ENCODE measurements at places on chromosomes 5 and 9.
A peak's percentile ranks its signal among the peaks of the same experiment; 100 is the strongest.

DNA sequence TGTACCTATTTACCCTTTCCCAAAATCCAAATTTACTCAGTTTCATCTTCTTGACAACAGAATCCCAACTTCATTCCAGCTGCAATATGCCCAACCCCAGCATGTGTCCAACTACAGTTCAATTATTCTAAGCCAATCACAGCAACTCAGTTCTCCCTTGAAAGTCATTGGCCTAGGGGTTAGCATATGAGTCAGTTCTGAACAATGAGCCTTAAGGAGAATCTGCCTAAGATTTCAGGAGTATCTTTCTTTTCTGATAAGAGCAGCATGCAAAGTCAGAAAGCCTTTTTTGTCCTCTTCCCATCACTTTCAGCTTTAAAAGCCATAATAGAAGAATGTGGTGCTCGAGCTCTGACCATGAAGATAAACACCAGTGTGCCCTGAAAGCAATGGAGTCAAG, 44.4 kb upstream of the RASGRF2 start:
- DNase-seq = no peak

DNA sequence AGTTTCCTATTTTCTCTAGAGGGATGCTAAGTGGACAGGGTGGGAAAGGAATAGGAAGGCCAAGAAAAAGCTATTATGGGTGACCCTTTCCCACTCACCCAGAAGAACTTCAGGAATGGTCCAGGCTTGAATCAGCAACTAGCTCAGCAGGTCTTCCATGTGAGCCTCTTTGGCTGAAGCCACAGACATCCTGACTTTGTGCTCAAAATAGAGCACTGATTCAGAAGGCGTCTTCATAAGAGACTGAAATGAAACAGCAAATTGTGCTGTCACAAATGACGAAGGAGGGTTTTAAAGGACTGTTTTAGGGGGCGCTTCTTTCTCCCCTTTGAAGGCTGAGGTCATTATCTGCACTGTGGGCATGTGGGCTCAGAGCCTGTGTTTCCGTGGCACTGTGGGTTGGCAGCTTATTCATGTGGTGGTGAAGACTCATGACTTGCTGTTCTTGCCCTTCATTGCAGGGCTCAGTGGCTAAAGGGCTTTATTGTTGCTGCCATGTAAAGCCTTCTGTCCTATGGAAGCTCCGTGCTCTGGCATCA, 65.8 kb upstream of the NFIL3 start:
- no peak for DNase-seq

- no peak for DNase-seq
Measured at GRCh38 chr5:56610093-56610698, 205.2 kb upstream of the MAP3K1 start.

GRCh38 chr5:17189381-17190036, 27.9 kb upstream of the BASP1 start:
- peak; percentile 22 for DNase-seq

DNA sequence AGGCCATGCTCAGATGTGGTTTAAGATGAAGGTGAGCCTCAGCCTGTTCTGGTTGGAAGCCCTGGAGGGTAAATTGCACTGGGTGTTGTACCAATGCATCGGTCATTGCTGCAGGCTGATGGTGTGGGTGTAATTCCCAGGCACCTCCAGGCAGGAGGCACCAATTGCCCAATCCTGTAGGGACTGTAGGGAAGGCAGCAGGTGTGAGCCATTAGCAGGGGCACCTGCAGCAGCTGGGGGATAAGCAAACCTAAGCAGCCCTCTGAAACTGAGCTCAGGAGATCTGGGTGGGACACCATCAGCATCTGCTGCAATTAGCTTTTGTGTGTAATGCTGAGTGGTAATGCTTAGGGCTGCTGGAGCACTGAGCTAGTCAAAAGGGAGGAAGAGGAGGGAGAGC, 190.1 kb upstream of the TBC1D2 start:
- no peak for DNase-seq

DNA sequence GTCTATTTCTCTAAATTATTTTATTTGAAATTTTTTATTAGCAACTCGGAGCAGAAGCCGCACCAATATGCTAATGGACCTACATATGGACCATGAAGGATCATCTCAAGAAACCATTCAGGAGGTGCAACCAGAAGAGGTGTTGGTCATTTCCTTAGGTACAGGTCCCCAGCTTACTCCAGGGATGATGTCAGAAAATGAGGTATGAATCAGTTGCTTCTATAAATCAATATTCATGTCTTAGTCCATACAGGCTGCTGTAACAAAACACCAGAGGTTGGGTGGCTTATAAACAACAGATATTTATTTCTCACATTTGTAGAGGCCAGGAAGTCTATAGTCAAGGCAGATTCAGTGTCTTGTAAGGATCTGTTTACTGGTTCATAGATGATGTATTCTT, 50.8 kb downstream of the GAPVD1 start:
- DNase-seq = no peak

DNA sequence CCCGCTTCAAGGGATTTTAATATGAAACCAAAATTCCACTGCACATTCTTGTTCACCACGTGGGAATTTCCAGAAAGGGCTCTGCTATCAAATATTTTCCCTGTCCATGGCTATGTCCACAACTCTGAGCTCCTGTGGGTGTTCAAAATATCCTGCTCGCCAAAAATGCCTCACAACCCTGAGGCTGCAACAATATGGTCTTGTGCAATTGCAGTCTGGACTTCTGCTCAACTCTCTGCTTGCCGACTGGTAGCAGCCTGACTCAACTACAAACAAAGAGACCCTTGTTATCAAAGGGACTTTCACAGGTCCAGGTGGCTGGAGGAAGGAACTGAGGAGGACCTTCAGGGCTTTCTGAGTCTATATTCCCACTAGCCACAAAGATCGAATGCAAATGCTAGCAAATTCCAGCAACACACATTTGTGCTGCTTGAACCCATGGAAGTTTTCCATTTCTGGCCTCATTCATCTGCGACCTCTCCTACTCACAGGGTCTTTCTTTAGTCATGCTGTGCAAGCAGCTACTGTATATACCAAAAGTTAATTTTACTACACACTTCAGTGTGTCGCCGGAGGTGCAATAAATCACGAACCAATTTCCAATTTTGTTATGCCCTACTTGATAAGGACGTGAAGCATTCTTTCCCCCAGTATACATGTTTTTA, 169.2 kb upstream of the SLC30A5 start:
- no peak for DNase-seq

DNA sequence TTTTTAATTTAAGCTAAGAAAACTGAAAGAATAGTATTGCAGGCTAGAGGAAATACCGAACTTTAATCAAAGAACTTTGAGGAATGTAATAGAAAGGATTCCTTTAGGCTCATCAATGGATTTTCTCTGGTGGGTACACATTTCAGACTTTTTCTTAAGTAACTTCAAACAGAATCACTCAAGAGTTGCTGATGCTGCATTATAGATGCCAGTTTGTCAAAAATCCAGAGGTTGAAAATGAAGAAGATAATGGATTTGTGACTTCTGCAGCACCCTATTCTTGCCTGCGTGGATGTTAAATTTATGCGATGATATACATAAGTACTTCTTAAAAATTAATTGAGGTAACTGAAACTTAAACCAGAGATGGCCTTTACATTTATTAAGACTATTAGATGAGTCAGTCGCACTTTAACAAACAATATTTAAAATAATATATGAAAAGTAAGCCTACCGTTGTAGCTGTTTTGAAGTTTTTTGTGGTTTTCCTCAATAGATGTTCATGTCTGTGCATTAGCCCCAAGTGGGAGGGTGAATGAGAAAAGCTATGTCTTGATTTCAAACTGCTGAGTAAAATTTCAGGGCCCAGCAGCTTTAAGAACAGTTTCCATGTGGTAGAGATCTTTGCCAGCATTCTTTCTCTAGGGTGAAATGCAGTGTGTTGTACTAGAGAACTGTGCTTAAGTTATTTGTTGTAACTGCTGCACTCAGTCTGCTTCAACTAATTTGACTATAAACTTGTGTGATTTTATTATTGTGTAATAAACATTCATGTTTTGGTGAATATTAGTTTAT, at the start of gene OGN:
TSS of gene OGN (minus strand) at position 537 of the 795 bp plus-strand sequence. CDS start 1,171 bp downstream, outside the sequence.
- no peak for DNase-seq

DNA sequence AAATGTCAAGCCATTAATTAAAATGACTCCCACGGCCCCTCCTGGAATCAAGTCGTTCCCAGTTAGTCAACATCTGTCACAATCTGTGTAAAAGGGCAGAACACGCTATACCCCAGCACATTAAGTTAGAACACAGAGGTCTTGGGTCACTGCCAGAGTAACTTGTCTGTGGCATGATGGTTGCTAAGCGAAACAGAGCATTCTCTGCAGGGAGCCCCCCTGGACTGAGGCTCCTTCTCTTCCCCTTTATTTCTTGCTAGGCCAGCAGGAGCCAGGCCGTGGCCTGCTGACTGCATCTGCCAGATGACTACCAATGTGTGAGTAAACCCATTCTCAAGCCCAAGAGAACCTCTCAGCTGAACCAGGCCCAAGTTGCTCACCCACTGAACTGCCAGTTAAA, 51.9 kb upstream of the ZBED3 start:
- no peak for DNase-seq

GRCh38 chr5:98794001-98794400, 20.5 kb downstream of the RGMB start:
- no peak for DNase-seq

GRCh38 chr9:125121146-125121545, 22.2 kb downstream of the SCAI start:
- no peak for DNase-seq

- no peak for DNase-seq
Measured at GRCh38 chr5:128228008-128228407, 144.4 kb downstream of the SLC12A2 start.

GRCh38 chr5:88778736-88779135, 104.2 kb downstream of the MEF2C start:
- DNase-seq = no peak

GRCh38 chr9:64773491-64773931, 511.5 kb downstream of the FOXD4L5 start:
- peak; percentile 8 for DNase-seq

DNA sequence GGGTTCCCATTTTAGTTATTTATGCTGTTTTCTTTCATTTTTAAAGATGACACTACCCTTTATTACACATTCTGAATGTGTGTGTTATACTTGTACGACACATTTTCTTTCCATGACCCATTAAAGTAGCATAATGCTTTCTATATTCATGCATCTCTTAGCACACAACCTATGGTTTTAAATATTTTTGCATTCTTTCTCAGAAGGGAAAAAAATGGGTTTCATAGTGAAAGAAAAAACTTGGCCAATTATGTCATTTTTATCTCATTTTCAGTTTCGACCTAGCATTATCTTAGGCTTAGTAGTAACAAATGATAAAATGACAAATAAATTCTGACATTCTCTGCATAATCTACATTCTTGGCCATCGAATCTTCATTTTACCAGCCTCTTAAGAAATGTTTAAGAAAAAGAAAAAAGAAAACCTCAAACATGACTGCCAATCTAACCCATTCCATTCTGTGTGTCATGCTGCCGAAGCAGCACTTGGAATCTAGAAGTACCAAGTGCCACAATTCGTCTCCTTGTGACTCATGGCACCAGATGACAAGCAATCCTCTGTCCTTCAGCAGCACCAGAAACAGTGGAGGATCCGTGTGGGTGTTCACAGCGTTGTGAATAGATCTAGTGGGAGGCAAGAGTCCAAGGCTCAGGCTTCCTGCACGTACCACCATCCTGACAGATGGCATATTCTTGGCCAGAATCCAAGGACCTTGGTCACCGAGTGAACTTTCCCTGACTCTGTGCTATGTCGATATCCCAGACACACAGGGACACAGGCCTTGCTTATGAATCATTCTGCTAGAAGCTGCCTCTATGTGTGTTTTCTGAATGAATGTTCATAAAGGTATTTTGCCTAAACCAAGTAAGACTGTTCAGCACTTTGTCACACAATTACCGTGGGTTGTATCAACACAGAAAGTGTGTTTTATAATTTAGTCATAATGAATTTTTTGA, 502.7 kb downstream of the NR2F1-AS1 start:
- DNase-seq = no peak

- no peak for DNase-seq
Measured at GRCh38 chr9:135555203-135555602, 6.4 kb upstream of the PAEP start.

GRCh38 chr9:18427691-18428090, 46.3 kb upstream of the ADAMTSL1 start:
- no peak for DNase-seq

DNA sequence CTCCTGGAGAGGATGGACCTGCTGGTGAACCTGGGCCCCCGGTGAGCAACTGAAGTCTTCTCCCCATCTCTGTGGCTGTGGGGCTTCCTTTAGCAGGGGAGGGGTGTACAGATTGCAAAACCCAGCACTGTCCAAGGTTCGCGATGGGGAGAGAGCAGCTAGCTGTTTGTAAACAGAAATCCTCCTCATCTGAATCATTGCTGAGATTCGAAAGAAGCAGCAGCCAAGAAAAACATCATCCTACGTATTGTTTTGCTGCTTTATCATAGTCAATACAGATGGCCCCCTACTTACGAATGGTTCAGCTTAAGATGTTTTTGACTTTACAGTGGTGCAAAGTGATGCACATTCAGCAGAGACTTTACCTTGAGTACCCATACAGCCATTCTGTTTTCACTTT, 80.0 kb upstream of the TGFBR1 start:
- DNase-seq = no peak

DNA sequence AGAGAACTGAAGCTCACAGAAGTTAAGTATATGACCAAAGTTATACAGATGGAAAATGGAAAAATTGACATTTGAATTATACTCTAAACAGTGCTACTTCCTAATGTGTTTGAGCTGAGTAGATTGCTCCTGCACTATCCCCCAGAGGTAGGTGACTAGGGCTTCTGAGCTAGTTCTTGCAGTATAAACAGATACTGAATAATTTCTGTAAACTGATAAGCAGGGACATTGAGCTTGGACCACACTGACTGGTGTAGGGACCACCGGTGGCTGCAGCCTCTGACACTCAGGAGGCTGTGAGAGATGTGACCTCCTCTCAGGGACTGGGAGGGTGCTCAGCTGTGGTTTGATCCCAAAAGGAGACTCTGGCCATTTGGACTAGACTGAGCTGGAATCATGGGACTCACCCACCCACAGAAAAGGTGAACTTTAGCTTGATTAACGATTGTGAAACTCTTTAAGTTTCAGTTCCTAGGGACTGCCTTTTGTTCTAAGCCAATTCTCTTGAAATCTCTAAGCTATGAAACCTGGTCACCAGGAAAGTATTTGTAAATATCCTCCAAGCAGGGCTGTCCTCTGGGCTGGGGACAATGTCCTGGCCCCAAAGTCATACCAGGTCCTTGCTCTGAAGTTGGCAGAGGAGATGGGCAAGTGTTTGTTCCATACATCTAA, 291.5 kb downstream of the SEC61B start:
- no peak for DNase-seq

GRCh38 chr5:154191467-154192261, 1.1 kb downstream of the GALNT10 start:
- no peak for DNase-seq

DNA sequence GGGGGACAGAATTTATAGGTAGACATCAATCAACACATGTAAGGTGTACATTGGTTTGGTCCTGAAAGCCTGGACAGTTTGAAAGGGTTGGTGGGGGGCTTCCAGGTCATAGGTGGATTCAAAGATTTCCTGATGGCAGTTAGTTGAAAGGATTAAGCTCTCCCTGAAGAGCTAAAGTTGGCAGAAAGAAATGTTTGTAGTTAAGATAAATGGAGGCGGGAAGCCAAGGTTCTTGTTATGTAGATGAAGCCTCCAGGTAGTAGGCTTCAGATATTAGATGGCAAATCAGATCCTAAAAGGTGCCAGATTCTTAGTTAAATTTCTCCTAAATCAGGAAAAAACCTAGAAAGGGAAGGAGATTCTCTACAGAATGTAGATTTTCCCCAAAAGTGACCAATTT, 9.0 kb upstream of the LRRTM2 start:
- DNase-seq = no peak

- DNase-seq = no peak
Measured at GRCh38 chr5:154365823-154366222, 80.0 kb upstream of the SAP30L start.
